Activated naive CD8-positive, alpha-beta T cell treated with anti-CD3 and anti-CD28 coated beads for 36 hours (primary cell): ENCODE measurements at places on chromosomes 1 and 21.

DNA sequence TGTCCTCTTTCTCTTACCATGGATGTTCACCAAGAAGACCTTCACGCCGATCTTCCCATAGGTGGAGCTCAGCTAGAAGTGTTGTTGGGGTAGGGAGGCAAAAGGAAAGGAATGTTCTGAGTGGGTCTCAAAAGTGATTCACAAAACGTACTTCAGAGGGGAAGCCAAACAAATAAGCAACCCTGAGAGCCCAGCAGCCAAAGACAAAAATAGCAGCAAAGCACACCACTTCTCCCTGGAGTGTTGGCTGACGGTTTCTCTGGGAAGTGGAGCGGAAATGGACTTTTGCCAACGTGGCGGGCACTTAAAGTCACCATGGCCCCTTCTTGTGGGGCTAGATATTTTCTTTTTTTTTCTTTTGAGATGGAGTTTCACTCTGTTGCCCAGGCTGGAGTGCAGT is 23.1 kb downstream of the SLC26A9 start:
- no peaks in the 10 kb centered on the region for H3K4me1 ChIP-seq
- H3K4me3 ChIP-seq, result no peak overlapping the region
- DNase-seq, result no peak

DNA sequence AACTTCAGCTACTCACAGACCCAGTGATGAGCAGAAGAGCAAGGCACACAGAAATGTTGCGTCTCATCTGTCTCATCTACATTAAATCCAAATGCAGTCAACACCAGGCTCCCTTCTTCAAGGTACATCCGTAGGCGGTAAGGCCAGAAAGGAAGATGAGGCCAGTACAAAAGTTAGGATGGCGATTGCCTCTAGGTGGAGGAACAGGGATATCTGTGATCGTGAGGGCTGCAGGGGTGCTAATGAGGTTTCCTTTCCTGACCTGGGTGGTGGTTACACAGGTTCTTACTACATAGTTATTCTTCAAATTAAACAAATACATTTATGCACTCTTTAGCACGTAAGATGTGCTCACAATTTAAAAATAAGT is 1.4 kb upstream of the MYBPH start:
- no peak for DNase-seq
- no peak overlapping the region for H3K27ac ChIP-seq
- no peaks in the 10 kb centered on the region for H3K27me3 ChIP-seq
- no peak overlapping the region for H3K4me3 ChIP-seq
- H3K36me3 ChIP-seq, result no peaks in the 10 kb centered on the region

- H3K27me3 ChIP-seq, result no peaks in the 10 kb centered on the region
- no peaks in the 10 kb centered on the region for H3K4me1 ChIP-seq
- H3K27ac ChIP-seq, result no peak overlapping the region
- H3K4me3 ChIP-seq, result no peak overlapping the region
- no peaks in the 10 kb centered on the region for H3K36me3 ChIP-seq
Measured at GRCh38 chr1:214493126-214493796, 58.1 kb downstream of the PTPN14 start.

DNA sequence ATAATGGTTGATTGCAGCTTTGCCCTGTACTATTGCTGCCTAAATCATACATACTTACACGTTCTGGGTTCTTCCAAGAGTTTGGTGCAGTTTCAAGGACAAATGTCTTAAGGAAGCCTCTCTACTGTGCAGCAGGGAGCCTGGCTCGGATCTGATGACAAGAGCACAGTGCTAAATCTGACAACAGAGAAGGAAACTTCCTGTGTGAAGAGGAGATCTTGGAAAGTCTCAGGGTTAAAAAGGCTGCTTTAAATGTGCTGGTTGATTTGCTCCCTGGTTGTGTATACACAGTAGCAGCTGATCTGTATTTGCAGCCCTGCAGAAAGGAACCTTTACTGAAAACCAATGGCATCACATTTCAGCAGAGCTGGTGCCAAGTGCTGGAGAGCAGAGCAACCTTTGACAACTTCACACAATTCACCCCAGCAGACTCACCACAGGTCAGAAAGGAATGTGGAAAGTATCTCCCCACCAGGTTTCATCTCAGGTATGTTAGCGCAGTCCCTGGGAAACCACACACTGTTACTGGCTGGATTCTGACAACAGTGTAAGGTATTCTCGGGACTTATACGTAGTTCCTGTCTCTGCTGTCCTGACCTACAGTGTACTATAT is 355.0 kb upstream of the ESRRG start:
- no peak for DNase-seq
- H3K27me3 ChIP-seq, result peaks cover 5% of the 10 kb centered on the region
- no peak overlapping the region for H3K4me3 ChIP-seq

- no peak overlapping the region for H3K4me3 ChIP-seq
- no peak overlapping the region for H3K27ac ChIP-seq
- H3K27me3 ChIP-seq, result no peaks in the 10 kb centered on the region
- no peak for DNase-seq
- peaks cover 36% of the 10 kb centered on the region for H3K4me1 ChIP-seq
- H3K36me3 ChIP-seq, result no peaks in the 10 kb centered on the region
Measured at GRCh38 chr1:66296951-66297350, 237.0 kb upstream of the SGIP1 start.

GRCh38 chr1:50977575-50978143 is 7.6 kb downstream of the CDKN2C start:
- peaks cover 21% of the 10 kb centered on the region for H3K4me1 ChIP-seq
- H3K36me3 ChIP-seq, result peaks cover 5% of the 10 kb centered on the region
- H3K27ac ChIP-seq, result peak overlapping the region; percentile 42
- H3K27me3 ChIP-seq, result peaks cover 58% of the 10 kb centered on the region

DNA sequence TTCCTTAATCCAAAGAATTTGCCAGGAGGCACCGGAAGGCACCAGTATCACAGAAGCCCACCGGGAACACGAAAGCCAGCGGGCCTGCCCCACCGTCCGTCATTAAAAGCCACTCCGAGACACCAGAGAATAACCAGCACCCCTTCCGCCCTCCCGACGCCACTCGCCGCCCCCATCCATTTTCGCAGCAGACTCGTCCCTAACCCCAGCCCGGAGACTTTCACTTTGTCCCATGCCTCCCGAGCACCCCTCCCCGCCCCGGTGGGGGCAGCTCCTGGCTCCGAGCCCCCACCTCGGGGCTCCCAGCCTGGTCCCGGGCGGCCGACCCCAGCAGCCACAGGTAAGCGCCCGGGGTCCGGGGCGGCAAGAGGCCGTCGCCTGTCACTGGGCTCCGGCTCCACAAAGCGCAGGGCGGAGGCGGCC is 105.4 kb downstream of the SLC45A1 start:
- H3K27ac ChIP-seq, result no peak overlapping the region
- peaks cover 46% of the 10 kb centered on the region for H3K4me1 ChIP-seq
- DNase-seq, result peak; percentile 57
- no peak overlapping the region for H3K4me3 ChIP-seq

DNA sequence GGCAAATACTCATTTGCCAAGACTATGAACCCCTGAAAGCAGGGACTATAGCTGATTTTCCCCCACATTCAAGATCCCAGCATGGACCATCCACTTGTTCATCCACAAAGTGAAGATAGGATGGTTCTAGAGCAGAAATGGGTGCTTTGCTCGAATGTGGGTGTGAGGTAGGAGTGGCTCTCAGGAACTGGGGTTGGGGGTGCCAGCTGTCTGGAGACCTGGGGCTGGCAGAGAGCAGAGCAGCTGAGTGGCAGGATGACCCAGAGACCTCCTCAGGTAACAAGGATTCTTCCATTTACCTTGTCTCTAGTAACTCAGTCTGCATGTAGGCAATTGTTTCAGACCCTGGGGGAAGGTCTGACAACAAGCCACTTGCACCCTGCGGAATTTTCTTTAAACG is 6.0 kb downstream of the S100A9 start:
- DNase-seq, result no peak
- no peak overlapping the region for H3K27ac ChIP-seq
- H3K4me3 ChIP-seq, result no peak overlapping the region
- H3K4me1 ChIP-seq, result no peaks in the 10 kb centered on the region
- peaks cover 10% of the 10 kb centered on the region for H3K27me3 ChIP-seq

- H3K27me3 ChIP-seq, result peaks cover 66% of the 10 kb centered on the region
- no peak for DNase-seq
- no peaks in the 10 kb centered on the region for H3K36me3 ChIP-seq
Measured at GRCh38 chr1:58597996-58598395, 20.9 kb upstream of the TACSTD2 start.

DNA sequence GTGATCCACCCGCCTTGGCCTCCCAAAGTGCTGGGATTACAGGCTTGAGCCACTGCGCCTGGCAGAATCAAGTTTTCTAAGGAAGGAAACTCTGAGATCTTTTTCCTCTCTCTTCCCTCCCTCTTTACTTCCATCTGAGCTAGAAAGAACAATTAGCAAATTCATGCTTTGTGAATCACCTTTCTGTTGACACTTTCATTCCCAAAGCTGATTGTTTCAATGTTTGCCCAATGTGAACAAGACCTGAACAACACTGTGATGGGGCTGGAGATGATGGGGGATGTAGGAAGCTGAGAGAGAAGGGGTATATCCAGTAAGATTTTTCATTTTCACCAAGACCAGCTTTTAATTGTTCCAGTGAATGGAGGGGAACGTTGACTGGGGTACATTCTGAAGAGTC is 5.7 kb upstream of the TENT5B start:
- DNase-seq, result no peak
- no peaks in the 10 kb centered on the region for H3K36me3 ChIP-seq
- no peak overlapping the region for H3K27ac ChIP-seq
- peaks cover 4% of the 10 kb centered on the region for H3K27me3 ChIP-seq

DNA sequence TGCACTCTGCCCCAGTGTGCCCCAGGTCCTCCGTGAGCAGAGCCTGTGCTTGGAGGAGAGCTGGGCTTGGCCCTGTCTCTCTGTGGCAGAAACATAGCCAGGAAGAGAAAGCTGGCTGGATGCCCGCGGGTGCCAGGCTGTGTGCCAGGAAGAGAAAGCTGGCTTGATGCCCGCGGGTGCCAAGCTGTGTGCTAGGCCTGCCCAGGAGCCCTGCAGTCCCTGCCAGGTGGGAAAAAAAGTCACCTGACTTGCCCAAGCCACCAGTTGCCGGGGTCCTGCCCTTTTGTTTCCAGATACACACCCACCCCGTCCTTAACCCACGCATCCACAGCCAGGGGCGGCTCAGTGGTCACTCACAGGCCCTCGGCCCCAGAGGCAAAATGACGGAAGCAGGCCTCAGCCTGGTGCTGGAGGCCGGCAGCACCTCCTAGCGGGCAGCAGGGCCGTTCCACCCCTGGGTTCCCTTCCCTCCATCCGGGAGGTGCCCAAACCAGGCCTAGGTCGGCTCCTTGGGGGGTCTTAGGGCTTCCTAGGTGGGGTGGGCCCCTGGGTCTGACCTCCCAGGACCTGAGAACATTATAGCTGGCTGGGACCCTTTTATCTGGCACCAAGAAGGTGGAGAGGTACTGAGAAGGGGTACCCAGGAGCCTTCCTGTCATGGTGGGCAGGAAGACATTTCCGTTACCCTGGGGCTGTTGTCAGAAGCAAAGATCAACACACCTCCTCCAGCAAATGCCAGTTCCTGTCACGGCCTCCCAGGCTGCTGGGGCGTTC is 9.1 kb downstream of the ITGB2 start:
- H3K4me1 ChIP-seq, result peaks cover 71% of the 10 kb centered on the region
- H3K27ac ChIP-seq, result peak overlapping the region; percentile 77
- H3K27me3 ChIP-seq, result no peaks in the 10 kb centered on the region
- peaks cover 21% of the 10 kb centered on the region for H3K36me3 ChIP-seq

DNA sequence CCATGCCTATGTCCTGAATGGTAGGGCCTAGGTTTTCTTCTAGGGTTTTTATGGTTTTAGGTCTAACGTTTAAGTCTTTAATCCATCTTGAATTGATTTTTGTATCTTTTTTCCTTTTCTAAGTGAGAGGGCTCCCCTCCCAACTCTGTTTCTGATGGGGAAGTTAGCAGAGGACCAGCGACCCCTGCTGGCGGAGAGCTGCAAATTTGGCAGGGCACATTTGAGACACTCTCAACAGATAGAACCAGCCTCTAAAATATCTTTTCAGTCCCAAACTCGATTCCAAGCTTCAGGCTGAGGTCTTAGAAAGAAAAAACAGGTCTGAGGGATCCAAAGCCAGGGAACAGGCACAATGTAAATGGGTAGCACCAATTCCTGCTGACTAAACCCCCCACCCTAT is 32.5 kb downstream of the LRRC3 start:
- no peak overlapping the region for H3K4me3 ChIP-seq
- H3K27me3 ChIP-seq, result peaks cover 2% of the 10 kb centered on the region
- H3K27ac ChIP-seq, result no peak overlapping the region
- DNase-seq, result peak; percentile 44
- H3K4me1 ChIP-seq, result peaks cover 2% of the 10 kb centered on the region

DNA sequence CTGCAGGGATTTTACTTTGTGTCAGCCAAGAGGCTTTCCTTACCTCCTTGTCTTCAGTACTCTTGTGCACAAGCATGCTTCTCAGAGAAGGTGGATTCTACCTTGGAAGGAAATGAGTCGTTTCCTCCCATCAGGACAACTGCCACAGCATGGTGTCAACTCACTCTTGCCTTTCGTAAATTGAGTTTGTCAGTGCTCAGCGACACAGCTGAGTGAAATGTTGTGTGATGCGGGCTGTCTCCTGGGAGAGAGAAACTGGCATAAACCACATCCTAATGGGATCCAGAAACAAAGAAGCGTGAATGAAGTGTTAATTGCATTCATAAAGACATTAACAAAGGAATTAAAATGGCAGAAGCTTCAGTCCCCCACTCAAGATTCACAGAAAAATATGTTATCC is 51.5 kb upstream of the SLC22A15 start:
- no peak overlapping the region for H3K4me3 ChIP-seq
- H3K4me1 ChIP-seq, result peaks cover 6% of the 10 kb centered on the region
- H3K36me3 ChIP-seq, result no peaks in the 10 kb centered on the region
- no peak overlapping the region for H3K27ac ChIP-seq
- no peak for DNase-seq

DNA sequence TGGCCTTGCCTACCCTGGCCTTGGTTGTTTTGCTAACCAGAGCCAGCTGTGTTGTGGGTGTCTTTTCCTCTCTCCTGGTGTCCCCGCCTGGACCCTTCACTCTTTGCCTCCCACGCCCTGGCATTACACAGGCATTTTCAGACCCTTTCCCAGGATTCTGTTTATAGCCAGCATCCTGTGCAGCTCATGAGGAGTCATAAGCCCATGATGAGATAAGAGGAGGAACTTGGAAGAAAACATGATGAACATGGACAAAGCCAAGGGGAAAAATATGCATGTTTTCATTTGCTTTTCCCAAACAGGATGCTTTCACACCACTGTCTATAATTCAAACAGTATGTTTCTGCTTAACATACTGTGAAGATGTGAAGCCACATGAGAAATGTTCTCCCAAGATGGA is 18.7 kb upstream of the WARS2 start:
- no peaks in the 10 kb centered on the region for H3K27me3 ChIP-seq
- no peak overlapping the region for H3K27ac ChIP-seq
- DNase-seq, result no peak
- H3K36me3 ChIP-seq, result peaks cover 58% of the 10 kb centered on the region

DNA sequence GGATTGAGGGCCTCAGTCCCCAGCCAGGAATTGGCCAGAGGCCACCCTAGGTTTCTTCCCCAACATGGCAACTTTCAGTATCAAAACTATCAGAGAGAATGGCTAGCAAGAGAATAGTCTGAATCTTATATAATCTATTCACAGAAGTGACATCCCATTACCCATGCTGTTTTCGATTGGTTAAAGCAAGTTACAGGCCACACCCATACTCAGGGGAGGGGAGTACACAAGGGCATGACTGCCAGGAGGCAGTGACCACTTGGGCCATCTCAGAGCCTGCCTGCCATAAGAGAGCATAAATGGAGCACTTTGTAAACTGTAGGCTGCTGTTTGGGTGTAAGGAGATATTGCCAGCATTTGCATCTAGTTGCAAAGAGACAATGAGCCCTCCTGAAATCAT is 65.4 kb downstream of the FAM163A start:
- no peak overlapping the region for H3K4me3 ChIP-seq
- no peaks in the 10 kb centered on the region for H3K36me3 ChIP-seq
- H3K27ac ChIP-seq, result no peak overlapping the region
- H3K27me3 ChIP-seq, result no peaks in the 10 kb centered on the region

- DNase-seq, result no peak
- H3K36me3 ChIP-seq, result no peaks in the 10 kb centered on the region
- no peak overlapping the region for H3K27ac ChIP-seq
- no peaks in the 10 kb centered on the region for H3K27me3 ChIP-seq
- H3K4me1 ChIP-seq, result no peaks in the 10 kb centered on the region
- H3K4me3 ChIP-seq, result no peak overlapping the region
Measured at GRCh38 chr21:17044696-17045095, 468.1 kb upstream of the CXADR start.
